ENCODE measurements at places on chromosomes 7 and 10.

DNA sequence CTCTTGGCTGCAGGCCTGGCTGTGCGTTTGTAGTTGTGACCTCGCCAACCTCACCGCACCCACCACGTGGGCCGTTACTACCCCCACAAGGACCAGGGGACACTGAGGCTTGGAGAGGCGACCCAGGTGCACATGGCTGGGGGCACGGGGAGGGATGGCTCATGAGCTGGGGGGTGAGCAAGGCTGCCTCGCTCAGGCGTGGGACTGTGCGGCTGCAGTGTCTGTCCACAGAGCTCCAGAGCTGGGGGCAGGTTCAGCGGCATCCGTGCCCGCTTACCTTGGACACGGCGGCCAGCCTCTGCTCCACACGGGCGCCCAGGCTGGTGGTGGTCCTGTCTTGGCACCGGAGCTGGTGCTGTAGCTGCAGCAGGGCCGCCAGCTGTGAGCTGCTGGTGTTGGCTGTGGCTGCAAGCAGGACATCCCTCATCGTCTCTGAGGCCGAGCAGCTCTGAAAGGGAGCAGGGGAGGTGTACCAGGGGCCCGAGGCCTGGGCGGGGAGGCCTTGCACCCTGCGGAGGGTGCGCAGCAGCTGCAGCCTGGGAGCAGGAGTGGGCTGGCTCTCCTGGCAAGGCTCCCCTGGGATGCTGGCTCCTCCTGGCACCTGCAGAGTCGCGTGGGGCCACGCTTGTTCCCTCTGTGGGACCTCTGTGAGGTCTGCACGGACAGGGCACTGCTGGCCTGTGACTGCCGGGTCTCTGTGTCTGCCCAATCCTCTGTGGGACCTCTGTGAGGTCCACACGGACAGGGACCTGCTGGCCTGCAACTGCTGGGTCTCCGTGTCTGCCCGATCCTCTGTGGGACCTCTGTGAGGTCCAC lies 60.0 kb upstream of the NKX6-2 start:
- no peak for DNase-seq

DNA sequence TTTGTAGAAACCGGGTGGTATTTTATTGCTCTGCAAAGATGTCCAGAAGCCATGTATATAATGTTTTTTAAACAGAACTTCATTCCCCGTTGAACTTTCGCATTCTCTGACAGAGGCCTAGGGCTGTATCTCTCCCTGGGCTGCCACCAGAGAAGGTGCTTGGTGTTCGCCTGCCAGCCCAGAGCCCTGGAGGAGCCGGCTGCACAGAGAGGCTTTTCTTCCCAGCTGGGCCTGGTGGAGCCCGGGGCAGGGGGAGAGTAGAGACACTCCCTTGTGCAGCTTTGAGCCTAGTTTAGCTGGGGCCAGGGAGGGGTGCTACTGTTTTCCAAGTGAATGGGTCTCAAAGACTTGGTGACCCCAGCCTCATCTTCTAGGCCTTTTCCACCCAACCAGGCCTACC lies 13.6 kb upstream of the TRIM8 start:
- DNase-seq = no peak

GRCh38 chr7:1700536-1701333 lies 30.7 kb downstream of the ELFN1 start:
- DNase-seq = no peak

DNA sequence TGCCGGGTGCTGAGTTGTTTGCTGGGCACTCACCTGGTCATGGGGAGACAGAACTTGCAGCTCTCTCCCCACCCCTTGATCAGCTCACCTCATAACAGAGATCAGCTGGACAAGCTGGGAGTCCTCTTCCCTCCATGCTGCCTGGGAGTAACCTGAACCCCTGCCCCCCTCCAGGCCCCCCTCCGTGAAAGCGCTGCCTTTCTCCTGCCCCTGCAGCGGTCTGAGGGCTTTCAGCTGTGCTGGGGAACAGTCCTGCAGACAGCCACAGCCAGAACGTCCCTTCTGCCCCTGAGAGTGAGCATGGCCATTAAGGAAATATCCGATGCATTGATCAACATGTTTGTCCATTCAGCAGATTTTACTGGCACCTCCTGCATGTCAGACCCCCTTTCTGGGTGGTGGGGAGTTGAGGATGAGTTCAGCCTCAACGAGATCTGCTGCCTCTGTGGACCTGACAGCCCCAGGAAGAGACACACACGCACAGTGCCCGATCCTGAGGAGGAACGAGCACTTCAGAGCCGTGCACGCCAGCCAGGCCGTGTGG lies 4.5 kb downstream of the FAM20C start:
- DNase-seq = no peak

DNA sequence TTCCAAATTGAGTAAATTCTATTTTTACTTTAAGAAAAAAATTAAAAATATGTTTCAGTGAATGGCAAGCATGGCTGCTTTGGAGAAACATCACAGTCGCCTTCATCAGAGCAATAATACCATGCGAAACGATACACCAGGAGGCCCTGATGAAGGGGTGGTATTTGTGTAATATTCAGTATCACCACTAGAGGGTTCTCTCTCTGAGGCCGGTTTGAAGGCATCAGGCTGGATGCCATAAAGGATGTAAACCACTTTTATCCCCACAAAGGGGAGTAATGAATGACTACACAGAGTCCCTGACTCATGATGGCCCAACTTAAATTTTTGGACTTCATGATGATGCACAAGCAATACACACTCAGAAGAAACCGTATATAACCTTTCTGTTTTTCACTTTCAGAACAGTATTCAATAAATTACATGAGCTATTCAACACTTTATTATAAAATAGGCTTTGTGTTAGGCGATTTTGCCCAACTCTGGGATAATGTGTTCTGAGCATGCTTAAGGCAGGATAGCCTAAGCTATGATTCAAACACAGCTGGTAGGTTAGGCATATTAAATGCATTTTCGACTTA lies 95.5 kb downstream of the PPP1R17 start:
- no peak for DNase-seq

Measured in esophagus squamous epithelium (tissue), 5 donors.